ENCODE measurements at places on chromosomes 13 and 19.

DNA sequence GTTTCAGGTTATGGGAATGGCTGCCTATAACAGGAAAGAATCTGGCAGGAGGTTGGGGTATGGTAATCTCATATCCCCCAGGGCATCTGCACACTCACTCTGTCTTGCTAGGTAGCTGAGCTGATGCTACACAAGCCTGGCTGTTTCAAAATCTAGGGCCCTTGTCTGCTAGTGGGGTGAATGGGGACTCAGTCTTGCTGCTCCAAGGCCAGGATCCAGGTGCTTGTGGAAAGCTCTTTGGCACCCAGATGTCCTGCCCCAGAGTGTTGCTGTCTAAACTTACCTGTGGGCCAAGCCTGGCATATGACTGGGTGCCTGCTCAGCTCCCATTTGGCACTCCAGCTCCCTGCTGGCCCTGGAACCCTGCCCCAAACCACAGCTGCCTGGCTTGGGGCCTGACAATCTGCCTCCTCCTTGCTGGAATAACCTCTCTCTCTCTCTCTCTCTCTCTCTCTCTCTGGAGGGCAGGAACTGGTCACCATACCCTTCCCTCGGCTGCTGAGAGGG lies 158.1 kb upstream of the TSC22D1 start:
- DNase-seq = no peak

- no peak for DNase-seq
These were observed 826.7 kb downstream of the DIAPH3 start for GRCh38 chr13:59337070-59337469.

GRCh38 chr13:50377726-50378270 lies 362.6 kb downstream of the KCNRG start:
- no peak for DNase-seq

DNA sequence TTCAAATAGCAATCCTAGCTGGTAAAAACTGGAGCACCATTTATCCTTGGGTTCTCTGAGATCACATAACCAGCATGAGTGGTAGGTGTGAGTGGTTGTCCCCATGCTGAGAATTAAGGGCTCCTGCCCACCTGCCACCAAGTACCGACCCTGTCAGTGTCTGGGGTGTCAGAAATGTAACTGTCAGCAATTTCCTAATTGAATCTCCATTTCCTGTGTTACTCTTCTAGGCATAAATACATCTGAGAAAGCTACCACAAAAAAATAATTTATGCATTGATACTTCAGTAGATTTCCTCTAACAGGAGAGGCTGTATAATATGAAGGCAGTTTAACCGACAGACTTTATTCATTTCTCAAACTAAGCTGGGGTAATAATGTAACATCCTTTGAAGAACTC lies 25.1 kb downstream of the CPB2 start:
- DNase-seq = no peak

GRCh38 chr13:96768524-96768923 lies 225.8 kb downstream of the OXGR1 start:
- DNase-seq = no peak

DNA sequence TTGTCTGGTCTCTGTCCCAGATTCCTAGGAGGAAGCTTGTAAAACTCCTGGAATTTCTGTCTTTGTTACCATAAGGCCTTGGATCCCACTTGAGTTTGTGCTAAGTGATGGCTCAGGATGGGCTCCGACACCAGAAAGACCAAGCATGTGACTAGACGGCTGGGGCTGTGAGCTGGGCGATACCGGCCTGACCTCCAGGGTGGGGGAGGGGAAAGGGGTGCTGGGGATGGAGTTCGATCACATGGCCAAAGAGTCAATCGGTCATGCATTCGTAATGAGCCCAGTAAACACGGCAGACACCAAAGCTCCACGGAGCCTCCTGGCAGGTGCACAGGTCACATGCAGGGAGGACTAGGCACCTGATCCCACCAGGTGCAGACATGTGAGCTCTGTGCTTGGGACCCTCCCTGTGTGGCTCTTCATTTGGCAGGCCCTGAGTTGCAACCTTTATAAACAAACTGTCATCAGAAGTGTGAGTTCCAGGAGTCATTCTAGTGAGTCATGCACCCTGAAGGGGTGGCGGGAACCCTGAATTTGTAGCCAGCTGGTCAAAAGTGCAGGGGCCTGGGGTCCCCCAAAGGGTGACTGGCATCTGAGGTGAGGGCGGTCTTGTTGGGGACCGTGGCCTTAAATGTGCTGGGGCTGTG lies 27.1 kb downstream of the ELAVL1 start:
- no peak for DNase-seq

GRCh38 chr19:5303208-5303607 lies 37.4 kb downstream of the PTPRS start:
- no peak for DNase-seq

DNA sequence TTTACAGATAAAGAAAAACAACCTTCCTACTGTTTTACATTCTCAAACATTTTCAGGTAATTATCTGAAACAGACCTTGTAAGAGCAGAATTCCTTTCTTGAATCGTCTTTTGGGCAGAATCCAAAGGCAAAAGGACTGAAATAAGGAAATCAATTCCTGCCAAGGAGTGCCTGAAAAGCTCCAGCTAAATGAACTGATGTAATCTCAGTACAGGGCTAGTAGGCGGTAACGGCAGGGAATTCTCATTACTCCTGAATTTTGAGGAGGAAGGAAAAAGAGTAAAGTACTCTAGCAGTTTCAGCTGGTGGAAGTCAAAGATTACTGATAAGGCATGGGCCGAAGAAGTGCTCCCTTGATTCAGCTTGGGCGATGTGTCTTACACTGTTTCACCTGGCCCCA lies 168.4 kb downstream of the PCDH9 start:
- DNase-seq = no peak

DNA sequence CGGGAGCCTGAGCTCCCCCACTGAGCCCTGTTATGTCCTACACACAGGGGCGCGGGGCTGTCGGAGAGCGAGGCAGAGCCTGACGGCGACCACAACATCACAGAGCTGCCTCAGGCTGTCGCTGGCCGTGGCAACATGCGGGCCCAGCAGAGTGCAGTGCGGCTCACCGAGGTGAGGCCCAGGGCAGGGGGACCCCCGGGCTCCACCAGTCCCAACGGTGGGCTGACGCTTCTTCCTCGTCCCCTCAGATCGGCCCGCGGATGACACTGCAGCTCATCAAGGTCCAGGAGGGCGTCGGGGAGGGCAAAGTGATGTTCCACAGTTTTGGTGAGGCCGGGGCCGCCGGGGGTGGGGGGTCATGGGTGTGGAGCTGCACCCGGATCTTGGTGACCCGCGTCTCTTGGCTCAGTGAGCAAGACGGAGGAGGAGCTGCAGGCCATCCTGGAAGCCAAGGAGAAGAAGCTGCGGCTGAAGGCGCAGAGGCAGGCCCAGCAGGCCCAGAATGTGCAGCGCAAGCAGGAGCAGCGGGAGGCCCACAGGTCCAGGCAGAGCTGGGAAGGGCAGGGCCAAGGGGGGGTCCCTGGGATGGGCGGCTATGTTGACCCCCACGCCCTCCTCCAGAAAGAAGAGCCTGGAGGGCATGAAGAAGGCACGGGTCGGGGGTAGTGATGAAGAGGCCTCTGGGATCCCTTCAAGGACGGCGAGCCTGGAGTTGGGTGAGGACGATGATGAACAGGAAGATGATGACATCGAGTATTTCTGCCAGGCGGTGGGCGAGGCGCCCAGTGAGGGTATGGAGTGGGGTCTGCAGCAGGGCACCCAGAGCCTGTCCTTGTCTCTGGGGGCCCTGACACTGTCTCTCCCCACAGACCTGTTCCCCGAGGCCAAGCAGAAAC lies 1.2 kb upstream of the P2RY11 start:
- no peak for DNase-seq
